ENCODE measurements at places on chromosomes 13 and 19. TPM values are rescaled to one million over a fixed set of nuclear protein-coding genes. Genes with fewer than 3 reads are reported as not detected.

DNA sequence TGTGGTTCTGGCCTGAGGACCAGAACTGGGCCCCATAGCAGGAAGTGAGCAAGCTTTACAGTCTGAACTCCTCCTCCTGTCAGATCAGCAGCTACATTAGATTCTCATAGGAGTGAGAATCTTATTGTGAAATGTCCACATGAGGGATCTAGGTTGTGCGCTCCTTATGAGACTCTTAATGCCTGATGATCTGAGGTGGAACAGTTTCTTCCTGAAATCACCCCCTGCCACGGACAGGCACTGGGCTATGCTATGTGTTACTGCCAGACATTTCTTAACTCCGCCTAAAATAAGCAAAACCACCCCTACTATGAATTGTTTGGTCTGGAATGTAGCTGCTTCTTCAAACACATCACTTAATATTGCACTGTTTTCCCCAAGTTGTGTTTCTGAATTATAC is 4.6 kb downstream of the FBXL3 start:
- DNase-seq = no peak

DNA sequence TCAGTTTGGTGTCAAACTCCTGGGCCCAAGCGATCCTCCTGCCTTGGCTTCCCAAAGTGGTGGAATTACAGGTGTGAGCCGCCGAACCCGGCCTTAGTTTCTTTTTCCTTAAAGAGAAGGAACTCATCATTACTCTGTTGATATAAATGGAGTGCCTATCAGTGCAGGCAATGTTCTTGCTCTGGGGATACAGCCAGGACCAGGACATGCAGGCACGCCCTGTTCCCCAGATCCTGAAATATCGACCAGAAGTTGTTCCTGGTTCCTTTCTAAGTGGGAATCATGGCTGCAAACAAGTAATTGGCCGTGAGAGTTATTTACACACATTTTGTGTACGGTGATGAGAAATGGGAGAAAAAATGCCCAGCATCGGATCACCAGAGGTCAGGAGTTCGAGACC is 8.4 kb downstream of the DNM2 start:
- DNase-seq = no peak

GRCh38 chr13:110471156-110471832 is 90.2 kb downstream of the RAB20 start:
- DNase-seq = no peak

GRCh38 chr13:34570698-34571353 is 371.2 kb upstream of the NBEA start:
- no peak for DNase-seq

GRCh38 chr13:45800485-45800884 is 51.1 kb downstream of the SIAH3 start:
- no peak for DNase-seq

DNA sequence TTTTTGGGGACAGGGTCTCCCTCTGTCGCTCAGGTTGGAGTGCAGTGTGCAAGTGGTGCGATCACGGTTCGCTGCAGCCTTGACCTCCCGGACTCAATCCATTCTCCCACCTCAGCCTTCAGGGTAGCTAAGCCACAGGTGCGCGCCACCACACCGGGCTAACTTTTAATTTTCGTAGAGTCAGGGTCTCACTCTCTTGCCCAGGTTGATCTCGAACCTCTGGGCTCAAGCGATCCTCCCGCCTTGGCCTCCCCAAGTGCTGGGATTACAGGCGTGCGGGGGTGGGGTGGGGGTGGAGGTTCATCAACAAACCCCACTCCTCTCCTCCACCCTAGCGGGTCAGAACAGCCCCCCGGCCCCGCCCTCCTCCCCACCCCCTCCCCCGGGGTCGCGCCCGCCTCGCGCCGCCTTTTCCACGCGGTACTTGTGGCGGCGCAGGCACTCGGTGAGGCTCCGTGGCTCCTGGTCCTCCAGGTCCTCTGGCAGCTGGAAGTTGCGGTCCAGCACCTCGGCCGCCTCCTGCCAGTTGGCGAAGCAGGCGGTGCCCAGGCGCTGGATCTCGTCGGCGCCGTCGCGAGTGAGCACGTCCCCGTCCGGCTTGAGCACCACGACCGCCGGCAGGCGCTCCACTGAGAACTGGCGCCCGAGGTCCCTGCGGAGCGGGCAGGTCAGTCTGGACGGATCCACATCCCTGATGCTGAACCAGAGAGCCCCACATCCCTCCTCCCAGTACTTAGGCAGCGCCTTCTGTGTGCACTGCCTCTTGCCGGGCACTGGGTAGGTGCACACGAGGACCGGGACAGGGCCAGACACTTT is 5.2 kb downstream of the NXNL1 start:
- no peak for DNase-seq

GRCh38 chr13:35475212-35475959 is 1.1 kb downstream of the MAB21L1 start:
- peak; percentile 20 for DNase-seq

- DNase-seq = no peak
These were observed 286.2 kb downstream of the NDFIP2 start for GRCh38 chr13:79767126-79767525.

DNA sequence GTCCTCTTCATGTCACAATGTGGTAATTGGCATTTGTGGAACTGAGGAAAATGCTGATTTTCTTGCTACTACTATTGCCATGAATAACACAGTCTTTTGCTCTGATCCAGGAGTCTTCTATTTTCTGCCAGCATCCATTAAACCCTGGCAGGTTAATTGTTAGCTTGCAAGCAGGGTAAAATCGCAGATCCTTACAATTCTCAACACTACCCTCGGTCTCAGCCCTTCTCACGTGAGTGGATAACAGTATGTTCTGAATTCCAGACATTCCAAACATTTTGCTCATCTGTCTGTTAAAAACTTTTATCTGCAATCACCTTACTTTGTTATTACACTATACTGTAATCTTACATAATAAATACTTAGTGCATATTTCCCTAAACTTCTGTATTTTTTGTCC is 251.3 kb upstream of the ATXN8OS start:
- no peak for DNase-seq

DNA sequence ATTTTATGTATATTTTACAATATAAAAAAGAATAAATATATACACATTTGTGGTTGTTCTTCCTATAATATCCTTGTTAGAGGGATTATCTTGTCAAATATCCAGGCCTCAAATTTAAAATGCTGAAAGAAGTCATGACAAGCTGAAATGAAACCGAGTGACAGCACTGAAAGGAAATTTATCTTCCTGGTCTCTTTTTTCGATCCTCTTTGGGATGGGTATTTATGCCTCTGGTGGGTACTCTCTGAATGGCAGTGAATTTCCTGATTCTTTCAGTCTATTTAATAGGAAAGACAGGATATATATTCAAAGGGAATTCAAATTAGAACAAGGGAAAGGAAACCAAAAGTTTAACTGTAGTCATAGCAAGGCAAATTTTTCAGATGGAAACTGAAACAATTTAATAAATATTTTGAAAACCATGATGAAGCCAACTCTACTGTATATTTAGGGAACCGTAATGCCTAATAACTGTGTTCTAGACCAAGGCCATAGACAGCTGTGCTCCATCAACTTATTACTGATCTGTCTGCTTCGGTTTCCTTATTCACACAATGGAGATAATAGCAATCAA is 97.9 kb downstream of the DLEU7 start:
- DNase-seq = no peak

DNA sequence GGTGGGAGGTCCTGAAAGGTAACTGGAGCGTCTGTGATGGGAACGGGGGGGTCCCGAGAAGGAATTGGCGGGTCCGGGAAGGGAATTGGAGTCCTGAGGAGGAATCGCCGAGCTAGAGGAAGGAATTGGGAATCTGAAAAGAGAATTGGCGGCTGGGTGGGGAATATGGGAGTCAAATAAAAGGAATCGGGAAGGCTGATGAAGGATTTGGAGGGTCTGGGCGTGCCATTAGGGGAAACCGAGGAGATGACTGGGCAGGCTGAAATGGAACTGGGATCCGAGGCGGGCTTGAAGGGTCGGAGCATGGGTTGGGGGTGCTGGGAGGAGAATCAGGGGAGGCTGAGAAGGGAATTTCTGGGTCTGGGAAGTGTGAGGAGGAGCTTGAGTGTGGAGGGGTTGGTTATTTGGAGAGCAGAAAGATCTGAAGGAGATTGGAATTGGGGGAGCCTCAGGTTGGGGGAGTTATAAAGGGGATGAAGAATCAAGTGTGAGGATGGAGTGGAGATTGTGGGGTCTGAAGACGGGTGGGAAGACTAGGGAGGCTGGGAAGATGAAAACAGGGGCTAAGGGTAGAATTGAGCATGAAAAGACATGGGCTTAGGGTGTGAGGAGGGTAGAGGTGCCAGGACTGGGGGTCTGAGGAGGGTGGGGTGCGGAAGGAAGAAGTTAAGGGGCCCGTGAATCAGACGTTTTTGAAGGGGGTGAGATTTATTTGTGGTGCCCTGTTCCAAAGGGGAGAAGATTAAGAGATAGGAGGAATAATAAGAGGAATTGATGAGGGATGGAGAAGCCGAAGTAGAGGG is 718 bp downstream of the ACTN4 start:
- no peak for DNase-seq

- DNase-seq = no peak
These were observed 413.7 kb downstream of the FGF14 start for GRCh38 chr13:101988140-101988539.

DACT3 gene
- total RNA-seq = 2.6 TPM

FREM2 gene
- 75.3 TPM for total RNA-seq

CLEC11A gene
- 5.4 TPM for total RNA-seq

FGF21 gene
- total RNA-seq = not detected

SLC10A2 gene
- not detected for total RNA-seq

Measured in progenitor cell of endocrine pancreas (in vitro differentiated cells).